ENCODE measurements at places on chromosomes 4 and X.

GRCh38 chrX:130834149-130834548 is 68.9 kb downstream of the ENOX2 start:
- DNase-seq: no peak

GRCh38 chr4:153332936-153333335 is 11.6 kb upstream of the MND1 start:
- DNase-seq: no peak

GRCh38 chrX:11039926-11040325 is 71.2 kb upstream of the HCCS start:
- DNase-seq: no peak

DNA sequence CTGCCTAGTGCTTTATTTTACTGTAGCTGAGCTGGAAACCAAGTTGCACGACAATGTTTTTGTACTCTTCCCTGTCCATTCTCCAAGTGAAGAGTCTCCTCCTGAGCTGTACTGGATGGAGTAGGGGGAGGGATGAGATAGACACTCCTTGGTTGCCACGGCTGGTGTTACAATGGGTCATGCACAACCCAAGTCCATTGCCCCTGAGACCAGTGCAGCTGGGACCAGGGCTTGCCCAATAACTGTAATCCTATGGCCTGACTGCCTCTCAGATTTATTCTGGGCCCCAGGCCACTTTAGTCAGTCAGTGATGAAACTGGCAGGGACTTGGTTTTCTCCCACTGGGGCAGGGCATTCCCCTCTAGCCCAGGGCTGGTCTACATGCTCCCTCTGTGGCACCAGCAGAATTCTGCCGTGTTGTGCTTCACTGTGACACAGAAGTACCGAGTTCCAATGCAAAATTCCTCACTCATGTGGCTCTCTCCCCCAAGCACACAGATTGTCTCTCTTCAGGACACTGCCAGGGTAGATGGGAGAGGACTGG is 203.3 kb upstream of the PCDH18 start:
- DNase-seq: no peak

- no peak for DNase-seq
Observed at GRCh38 chr4:185275501-185275900, 66.1 kb downstream of the SNX25 start.

DNA sequence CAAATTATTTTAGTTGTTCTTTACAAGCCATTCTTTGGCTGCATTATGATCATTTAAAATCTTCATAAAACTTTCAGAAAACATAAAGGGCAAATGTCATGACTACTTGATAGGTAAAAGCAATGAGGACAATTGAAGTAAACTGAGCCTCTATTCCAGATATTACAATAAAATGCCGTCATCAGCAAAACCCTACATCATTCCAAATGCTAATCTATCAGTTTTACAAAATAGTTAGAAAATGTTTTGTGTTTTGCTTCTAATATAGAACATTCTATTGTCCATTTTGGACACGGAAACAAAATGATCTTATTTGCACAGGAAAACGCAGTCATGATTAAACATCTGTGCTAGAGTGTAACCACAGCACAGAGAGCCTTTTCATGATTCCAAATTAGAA is 1330.6 kb upstream of the ADGRL3 start:
- no peak for DNase-seq

DNA sequence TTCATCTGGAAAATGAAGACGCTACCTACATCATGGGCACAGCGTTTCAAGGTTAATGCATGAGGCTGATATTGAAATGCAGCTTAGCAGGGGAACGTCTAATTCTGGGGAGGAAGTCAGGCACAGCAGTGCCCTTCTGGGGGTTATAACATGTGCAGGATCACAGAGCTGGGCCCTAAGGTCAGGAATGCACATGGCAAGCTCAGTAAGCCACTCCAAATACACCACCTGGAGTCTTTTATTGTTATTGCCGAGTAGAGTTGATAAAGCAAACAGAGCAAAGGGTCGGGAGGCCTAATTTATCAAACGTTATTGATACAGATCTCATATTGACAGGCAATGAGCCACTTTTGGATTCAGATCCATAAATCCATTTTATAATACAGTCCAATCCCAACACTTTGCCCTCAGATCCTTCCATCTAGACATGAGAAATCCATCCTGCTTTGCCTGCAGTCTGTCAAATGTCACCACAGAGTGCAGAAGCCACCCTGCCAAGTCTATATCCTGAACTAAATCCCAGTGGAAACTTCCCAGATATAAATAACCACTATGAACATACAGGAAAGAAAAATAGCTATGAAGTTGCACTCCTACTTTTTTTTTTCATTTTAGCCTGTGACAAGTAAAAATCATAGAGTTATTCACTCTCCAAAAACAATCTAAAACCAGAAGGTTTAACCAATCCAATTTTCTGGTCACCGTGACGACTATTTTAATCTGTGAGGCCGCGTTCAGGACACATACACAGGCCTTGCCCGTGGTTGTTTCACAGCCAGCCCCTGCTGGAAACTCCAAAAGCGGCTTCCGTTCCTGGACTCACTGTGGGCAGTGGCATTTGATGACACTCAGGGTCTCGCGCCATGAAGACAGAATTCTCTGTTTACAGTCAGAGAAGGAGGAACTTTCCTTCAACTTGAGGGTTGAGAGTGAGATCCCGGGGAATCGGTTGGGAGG is 335.4 kb downstream of the DHX15 start:
- DNase-seq: peak; percentile 2

GRCh38 chr4:84126061-84126787 is 372.9 kb downstream of the NKX6-1 start:
- no peak for DNase-seq

- DNase-seq: no peak
Observed at GRCh38 chr4:159520074-159520473, 417.2 kb downstream of the RAPGEF2 start.

- no peak for DNase-seq
Observed at GRCh38 chr4:145388043-145388442, 93.6 kb upstream of the SMAD1 start.

- DNase-seq: no peak
Observed at GRCh38 chrX:698206-698605, 67.6 kb downstream of the SHOX start.

- DNase-seq: no peak
Observed at GRCh38 chr4:153506341-153507309, 40.5 kb downstream of the TMEM131L start.

DNA sequence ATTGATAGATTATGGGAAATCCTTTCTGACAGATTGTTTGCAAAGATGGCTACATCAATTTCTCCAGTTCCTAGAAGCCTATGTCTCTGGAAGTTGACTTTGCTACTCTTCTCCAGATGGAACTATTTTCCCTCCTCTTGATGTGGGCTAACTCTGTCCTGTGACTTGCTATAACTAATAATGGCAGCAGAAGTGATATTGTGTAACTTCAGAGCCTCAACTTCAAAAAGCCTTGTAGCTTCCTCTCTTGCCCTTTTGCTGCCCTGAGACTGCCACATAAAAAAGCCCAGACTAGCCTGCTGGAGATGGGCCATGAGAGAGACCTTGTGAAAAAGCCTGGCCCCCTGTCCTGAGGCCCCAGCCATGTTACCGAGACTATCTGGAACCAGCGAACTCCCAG is 210.7 kb upstream of the SLC7A11 start:
- DNase-seq: no peak

- DNase-seq: no peak
Observed at GRCh38 chr4:1763070-1763549, 30.0 kb upstream of the FGFR3 start.

- no peak for DNase-seq
Observed at GRCh38 chrX:76987381-76987780, 459.8 kb upstream of the FGF16 start.

- DNase-seq: no peak
Observed at GRCh38 chr4:61630548-61630947, 430.4 kb downstream of the ADGRL3 start.

GRCh38 chr4:73922766-73923630 is 53.8 kb downstream of the CXCL1 start:
- no peak for DNase-seq

- no peak for DNase-seq
Observed at GRCh38 chr4:45971108-45971507, 152.7 kb downstream of the GABRG1 start.

GRCh38 chr4:115228851-115229250 is 115.4 kb upstream of the NDST4 start:
- no peak for DNase-seq

GRCh38 chrX:74383611-74384010 is 37.7 kb upstream of the SLC16A2 start:
- DNase-seq: peak; percentile 27

DNA sequence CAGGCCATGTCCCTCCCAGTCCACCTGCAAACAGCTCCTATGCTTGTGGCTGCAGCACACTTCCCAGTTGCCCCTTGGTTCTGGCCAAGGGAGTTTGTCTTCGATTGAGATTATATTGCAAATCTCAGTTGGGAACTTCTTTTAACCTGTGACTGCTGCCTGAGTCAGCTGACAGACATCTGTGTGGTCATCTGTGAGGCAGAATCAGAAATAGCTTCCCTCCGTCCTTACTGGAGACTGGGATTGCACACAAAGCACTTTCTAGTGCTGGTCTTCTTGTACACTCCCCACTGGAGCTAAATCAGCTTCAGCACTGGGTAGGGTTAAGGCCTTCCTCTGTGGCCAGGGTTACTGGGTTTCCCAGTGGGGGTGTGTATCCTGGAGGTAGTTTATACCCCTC is 34.3 kb downstream of the ZNF330 start:
- DNase-seq: no peak

DNA sequence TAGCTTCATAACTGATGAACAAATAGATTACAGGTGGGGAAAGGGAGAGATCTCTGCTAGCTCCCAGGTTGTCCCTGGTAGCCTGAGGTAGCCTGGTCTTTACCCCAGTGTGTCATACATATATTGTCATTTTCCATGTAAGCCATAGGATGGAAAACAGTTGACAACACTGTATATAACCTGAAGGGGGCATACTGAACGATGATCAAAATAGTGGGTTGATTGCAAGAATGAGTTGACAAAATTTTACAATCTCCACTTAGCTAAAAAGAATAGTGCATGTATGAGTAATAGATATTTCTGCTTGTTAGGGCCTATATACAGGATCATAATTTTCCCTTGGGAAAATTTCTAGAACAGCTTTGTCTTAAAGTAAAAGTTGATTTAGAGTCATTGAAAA is 304.1 kb upstream of the HAND2 start:
- DNase-seq: no peak

- DNase-seq: no peak
Observed at GRCh38 chrX:38754818-38755718, 46.2 kb upstream of the MID1IP1 start.

DNA sequence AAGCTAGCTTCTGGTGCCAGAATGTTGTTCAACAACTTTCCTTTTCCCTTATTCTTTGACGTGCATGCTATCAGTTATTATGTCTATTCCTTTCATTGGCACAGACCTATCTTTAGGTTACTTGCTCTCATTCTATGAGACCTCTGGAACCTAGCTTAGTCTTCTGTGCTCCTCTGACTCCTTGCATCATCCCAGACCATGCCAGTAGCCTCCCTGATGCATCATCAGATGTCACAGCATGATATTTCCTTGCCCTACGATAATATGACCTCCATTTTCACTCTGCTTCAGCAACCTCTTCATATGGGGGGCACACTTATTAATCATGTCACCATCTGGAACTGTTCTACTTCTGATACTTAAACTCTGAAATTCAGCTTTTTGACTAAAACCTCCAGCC is 37.2 kb downstream of the CLCN5 start:
- DNase-seq: no peak

DNA sequence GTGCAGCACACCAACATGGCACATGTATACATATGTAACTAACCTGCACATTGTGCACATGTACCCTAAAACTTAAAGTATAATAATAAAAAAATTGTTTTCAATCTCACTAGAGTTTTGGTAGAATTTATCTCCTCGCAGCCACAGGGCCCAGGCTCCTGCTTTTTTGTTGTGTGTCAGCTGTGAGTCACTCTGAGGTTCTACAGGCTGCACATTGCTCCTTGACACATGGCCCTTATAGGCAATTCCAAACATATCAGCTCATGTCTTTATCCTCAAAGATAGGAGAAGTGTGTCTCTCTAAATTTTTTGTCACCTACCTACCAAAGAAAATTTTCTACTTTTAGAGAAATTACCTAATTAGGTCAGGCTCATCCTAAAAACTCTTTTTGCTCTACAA is 252.1 kb upstream of the ADGRL3 start:
- no peak for DNase-seq

- no peak for DNase-seq
Observed at GRCh38 chr4:8085491-8086117, 73.0 kb downstream of the ABLIM2 start.

DNA sequence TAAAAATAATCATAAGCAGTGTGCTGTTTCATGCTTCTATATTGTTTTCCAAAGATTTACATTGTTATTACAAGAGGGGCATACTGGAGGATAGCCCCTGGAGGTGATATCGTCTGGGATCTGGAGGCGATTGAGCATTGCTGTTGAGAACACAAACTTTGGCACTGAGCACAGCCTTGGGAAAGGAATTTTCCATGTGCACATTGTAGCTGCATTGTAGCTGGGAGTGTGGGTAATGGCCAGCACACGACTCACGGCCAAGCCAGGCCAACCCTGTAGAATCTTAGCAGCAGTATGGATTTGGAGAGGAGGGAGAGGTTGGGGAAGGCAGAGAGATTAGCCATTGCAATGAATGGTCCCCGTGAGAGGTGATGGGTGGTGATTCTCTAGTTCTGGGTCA is 121.9 kb downstream of the SMIM20 start:
- no peak for DNase-seq

GRCh38 chr4:151431728-151432127 is 22.8 kb downstream of the FHIP1A start:
- DNase-seq: no peak

GRCh38 chrX:44596277-44596676 is 53.6 kb upstream of the FUNDC1 start:
- DNase-seq: no peak

DNA sequence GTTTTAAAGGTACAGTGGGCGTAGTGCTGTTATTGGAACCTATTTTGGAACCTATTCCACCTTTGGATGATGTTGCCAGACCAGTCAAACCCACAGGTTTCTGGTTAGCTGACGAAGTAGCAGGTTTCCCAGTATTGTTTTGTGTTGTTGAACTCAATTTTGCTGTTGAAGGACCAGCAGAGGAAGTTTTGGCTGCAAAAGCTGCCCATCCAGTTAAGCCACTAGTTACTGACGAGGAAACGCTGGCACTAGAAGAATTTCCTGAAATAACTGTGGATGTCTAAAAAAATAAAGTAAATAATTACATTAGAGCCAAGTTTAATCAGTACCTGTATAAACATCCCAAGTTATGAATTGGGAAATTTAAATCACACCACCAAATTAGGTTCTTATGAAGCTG is 25.5 kb downstream of the INTS12 start:
- DNase-seq: no peak

- no peak for DNase-seq
Observed at GRCh38 chr4:150569998-150570535, 11.9 kb upstream of the MAB21L2 start.

- no peak for DNase-seq
Observed at GRCh38 chr4:10727140-10727880, 42.7 kb upstream of the CLNK start.
